Stimulated activated CD4-positive, alpha-beta T cell treated with anti-CD3 and anti-CD28 coated beads, Interleukin-4, amount 100 ng/mL, for 4 hours (primary cell): ENCODE measurements at places on chromosomes 12 and 14.

DNA sequence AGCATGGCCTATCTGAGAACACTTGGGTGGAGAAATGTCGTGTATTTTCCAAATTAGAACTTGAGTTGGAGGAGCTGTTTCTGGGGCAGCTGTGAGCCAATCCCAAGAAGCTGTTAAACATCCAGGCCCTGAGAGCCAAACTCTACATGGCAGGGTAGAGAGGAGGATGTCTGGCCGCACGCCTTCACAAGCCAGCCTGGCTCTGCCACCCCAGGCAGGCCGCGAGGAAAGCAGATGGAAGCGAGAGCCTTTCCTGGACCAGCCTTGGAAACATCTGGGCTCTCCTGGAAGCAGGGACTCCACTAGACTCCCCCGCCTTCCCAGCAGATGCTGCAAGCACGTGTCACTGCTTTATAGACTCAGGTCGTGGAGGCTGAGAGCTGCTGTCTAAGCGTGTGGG, 312.8 kb upstream of the FKBP4 start:
- no peak for DNase-seq

DNA sequence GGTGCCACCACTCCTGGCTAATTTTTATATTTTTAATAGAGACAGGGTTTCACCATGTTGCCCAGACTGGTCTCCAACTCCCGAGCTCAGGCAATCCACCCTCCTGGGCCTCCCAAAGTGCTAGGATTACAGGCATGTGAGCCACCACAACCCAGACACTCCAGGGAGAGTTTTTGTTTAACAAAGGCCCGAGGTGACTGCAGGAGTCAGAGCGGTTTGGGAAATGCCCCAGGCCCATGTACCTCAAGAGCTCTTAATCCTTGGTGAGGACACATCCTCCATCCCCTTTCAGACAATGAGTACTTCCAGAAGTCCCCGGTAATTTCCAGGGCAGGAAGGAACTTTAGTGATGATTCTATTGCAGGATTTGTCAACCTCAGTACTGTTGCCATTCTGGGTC, 176.0 kb downstream of the ESRRB start:
- DNase-seq = no peak

- DNase-seq = no peak
These were observed 22.7 kb upstream of the GTF2A1 start for GRCh38 chr14:81243499-81243898.

DNA sequence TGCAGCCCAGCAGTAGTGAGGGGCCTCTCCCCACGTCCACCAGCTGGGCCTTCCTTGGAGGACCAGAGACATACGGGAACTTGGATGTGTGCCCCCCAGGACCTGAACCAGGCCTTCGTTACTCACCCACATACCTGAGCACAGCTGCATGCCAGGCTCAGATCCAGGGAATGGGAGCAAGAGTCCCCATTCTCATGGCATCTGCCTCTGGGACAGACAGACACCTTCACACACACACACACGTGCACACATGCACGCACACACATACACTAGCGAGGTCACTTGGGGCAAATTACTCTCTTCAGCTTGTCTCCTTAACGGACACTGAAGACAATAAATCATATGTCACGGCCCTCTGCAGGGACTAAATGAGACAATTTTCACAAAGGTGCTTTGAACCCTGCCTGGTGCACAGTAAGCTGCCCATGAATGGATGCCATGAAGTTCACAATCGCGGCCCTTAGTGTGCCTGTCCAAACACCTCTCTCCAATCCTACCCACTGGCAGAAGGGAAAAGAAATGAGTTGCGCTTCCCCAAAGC, 5.7 kb downstream of the SCARB1 start:
- no peak for DNase-seq

- no peak for DNase-seq
These were observed 28.6 kb downstream of the SNRPF start for GRCh38 chr12:95887311-95887710.

- DNase-seq = no peak
These were observed 35.8 kb downstream of the SENP1 start for GRCh38 chr12:48070033-48070432.
